ENCODE measurements at places on chromosomes 1 and 21.

DNA sequence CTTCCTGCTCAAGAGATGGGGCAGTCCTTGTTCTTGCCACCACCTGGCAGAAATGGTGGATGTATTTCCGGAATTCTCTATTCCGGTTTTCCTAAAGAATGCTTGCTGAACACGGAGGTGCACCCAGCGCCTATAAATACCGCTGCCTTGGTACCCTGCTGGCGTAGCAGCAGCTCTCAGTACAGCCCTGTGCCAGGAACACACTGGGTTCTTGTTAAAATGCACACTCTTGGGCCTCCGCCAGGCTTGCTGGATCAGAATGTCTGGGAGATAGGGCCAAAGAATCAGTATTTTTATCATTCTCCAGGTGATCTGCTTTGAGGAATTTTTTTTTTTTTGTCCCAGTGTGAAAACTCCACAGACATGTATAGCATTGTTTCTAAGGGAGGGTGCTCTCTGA, 54.2 kb downstream of the IGSF5 start:
- DNase-seq: no peak

DNA sequence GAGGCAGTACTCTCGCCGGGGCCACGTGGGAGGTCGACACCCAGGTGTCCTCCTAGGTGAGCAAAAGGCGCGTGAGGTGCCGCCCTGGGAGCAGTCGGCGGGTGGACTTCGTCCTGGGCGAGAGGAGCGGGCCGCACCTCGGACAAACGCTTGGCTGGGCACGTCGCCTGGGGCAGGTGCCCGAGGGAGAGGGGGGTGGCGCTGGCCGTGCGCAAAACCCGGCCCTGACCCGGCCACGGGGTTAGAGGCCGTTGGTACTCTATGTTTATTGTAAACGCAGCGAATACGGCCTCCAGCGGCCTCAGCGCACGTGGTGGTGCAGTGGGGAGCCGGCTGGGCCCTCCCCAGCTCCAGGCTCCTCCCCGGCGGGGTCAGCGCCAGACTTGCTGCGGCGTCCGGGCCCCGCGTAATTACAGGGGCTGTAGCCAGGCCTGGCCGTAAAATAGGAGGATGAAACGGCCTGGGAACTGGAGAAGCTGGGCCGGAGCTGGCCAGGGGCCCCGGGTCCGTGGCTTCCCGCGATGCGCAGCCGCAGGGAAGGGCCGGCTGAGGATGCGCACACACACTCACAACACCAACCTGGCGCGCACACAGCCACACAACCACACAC, 1.6 kb upstream of the EFNA1 start:
- DNase-seq: no peak

DNA sequence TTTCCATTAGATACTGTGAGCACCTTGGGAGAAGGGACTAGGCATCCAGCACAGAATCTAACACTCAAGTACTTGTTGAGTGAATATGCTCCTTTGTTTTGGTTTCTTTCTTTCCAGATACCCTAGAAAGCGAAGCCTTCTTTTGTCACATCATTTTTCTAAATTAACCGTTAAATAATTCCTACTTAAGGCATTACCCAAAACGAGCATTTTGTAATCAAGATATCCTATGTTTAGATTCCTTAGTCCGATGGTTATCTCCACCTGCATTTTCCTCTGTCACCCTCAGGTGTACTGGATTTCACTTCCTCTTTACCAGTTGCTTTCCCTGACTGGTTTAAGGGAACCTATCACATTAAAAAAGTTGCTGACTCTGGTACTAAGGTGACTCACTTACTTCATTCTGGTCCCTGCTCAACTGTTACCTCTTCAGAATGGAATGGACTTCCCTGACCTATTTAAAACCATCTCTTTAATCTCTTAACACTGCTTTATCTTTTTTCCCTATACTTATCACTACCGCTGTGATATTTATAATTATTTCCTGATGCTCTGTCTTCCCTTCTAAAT, 3.2 kb downstream of the B3GALNT2 start:
- DNase-seq: no peak

DNA sequence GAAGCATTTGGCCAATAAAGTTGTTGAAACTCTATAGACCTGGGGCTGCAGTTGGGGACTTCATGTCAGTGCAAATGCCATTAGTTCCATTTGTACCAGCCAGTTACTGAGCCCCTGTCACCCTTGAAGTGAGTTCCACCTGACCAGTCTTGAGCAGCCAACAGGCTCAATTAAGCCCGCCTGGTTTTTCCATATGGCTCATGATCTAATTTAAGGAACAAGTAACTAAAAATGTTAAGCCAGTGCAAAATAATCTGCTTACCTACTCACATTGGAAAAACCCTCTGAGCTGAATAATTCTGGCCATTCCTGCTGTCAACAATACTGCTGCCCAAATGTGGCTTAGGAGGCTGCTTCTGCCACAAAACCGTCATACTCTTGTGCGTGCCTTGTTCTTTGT, 21.6 kb downstream of the NSUN4 start:
- DNase-seq: no peak

DNA sequence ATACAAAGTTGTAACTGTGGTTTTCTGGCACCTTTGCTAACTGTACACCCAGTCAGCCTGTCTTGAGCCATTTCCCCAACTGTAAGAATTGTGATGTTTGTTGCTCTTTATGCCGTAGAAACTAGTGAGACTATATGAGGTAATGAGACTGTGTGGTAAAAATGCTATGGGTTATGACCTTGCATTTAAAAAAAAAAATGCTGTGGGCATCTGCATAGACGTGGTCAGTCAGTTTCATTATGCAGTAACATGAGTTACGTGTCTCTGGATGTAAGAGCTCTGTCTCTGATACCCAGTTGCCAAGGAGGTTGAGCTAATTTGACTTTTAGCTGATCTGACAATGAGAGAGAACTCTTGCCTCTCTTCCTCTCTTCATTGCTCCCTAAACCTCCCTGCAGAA, 80.6 kb upstream of the LAMC2 start:
- DNase-seq: no peak

DNA sequence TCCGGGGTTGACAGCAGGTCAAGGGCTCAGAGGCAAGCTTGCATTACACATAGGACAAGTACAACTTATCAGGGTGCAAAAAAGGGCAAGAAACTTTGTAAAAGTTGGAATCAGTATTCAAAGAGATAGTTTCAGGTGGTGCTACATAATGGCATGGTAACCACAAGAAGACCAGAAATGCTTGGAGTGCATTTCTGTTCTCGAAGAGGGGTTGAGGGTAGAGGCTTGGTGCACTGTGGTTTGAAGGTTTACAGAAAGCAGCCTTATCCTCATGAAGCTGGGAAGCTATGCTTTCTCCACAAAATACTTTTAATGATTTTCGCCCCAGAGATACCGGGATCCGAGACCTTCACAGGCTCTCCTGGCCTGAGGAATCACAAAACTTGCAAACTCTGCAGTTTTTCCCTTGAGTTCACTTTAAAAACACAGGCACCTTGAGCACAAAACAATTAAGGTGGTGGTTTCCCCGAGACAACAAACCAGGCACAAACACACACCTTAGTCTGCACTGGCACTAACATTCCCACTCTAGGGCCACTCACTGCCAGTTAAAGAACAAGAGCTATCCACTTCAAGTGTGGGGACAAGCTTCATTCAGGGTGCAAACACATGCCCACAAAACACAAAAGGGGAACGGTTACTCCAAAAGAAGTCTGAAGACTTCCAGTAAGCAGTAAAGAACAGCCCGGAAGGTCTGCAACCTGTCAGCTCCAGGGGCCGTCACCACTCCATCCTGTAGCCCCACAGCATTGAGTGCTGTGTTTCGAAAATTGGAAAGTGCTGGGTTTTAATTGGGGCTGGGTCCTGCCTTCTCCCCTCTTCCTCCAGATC, 29.8 kb upstream of the NFIA start:
- no peak for DNase-seq

GRCh38 chr1:169833179-169833901, 38.6 kb upstream of the METTL18 start:
- DNase-seq: no peak

DNA sequence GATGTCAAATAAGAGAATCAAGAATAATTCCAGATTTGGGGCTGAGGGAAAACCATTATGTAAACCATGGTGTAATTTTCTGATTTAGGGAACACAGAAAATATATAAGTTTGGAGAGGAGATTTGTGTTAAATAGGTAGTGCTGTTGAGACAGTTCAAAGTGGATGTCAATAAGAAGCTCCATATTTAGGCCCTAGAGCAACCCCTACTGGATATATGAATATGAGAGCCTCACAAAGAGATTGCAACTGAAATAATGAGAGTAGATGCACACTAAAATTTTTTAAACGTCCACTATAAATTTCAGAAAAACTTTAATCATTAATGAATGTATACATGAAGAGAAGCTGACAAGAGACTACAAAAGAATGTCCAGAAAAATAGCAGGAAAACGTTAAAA, 1447.8 kb upstream of the PRMT6 start:
- DNase-seq: no peak

DNA sequence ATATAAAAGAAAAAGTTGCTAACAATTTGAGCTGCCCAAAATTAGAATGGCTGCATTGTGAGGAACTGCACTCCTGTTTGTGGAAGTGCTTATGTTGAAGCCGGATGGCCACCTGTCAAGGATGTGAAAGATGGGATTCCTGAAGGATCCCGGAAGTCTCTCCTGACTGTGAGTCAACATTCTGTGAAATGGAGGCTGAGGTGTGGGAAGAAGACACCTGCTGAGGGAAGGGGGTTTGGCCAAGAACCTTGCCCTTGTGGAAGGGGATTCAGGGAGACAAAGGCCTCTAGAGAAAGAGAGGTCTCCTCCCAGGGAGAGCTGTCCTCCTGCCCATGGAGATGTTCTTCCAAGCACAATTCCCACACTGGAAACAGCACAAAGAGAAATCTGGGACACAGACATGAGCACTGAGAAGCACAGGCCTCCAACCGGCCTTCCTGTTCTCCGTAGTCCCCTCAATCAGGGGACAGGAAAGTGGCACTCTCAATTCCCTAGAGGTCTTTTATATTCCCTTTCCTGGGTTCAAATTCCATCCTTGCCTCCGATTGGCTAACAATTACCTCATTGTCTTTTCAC, 70.5 kb downstream of the CD2 start:
- DNase-seq: no peak

DNA sequence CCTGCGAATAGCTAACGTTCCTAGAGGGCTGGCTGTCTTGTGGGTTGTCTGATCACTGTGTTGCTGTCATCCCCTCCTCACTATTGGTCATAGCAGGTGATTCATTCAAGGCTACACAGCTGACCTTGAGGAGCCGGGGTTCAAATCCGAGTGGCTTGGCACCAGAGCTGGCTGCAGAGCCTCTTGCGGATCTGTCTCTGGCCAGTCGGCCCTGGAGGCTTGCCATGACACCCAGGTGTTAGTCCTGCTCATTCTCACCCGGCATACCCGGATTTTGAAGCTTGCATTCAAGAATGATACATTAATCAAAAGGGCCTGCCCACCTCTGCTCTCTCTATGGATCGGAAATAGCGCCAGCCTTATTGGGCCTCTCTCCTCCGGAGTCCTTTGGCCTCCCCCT, 110.4 kb downstream of the DHRS3 start:
- DNase-seq: no peak

DNA sequence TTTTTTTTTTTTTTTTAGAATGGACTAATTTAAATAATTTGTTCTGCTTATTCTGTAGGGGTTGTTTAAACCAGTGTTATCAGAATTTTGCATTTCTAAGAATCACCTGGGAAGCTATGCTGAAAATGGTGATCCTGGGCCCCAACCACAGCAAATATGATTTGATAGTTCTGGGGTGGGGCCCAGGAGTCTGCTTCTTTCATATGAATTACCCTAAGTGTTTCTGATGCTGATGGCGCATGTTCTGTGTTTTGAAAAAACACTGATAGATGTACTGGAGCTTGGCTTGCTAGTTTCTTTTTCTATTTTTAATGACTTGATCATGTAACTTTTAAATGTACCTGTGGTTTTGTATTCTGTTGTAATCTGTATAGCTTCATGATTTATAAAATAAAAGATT, 89.3 kb downstream of the CDC14A start:
- DNase-seq: no peak

DNA sequence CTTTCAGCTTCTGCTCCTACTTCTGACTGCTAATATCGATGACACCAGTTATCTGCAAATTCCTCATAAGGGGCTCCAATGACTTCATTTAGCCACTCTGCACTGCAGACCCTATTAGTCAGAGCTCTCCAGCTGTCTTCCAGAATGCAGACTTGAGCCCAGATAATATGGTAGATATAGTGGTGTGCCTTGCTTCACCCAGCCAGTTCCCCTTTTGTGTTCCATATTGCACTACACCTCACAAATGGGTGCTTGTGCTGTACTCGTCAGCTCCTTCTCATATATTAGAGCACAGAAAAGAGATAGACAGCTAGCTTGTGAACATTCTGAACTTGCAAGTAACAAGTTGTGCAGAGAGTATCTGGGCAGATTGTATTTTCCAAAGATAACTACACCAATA, 23.7 kb upstream of the COG2 start:
- no peak for DNase-seq

GRCh38 chr21:23876925-23877558, 1730.2 kb downstream of the MRPL39 start:
- DNase-seq: no peak

GRCh38 chr1:155860970-155861510, 1.7 kb downstream of the SYT11 start:
- no peak for DNase-seq

- no peak for DNase-seq
Observed at GRCh38 chr1:109850827-109851226, 59.8 kb upstream of the CSF1 start.

DNA sequence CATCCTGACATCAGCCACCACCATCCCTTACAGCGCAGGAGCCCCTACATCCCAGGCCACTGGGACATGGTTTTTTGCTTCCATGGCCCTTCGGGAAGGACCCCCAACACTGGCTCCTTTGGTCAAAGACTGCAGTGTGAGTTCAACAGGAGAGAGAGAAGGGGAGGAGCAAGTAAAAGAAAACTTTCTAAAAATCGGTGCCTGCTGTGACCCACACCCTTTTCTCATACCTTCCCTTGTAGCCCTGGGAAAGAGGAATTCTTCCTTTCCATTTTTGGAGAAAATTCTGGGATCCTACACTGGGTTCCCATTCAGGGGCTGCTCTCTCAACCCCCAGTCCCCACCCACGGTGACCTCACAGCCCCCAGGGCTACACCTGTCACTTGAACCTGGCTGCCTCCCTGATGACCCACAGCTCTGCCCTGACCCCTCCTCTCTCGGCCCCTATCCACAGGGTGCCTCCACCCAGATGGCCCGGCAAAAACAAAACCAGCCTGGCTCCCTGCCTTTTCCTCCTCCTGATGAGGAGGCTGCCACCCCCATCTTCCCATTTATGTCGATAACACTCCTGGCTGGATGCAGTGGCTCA, 7.6 kb downstream of the PADI4 start:
- no peak for DNase-seq

DNA sequence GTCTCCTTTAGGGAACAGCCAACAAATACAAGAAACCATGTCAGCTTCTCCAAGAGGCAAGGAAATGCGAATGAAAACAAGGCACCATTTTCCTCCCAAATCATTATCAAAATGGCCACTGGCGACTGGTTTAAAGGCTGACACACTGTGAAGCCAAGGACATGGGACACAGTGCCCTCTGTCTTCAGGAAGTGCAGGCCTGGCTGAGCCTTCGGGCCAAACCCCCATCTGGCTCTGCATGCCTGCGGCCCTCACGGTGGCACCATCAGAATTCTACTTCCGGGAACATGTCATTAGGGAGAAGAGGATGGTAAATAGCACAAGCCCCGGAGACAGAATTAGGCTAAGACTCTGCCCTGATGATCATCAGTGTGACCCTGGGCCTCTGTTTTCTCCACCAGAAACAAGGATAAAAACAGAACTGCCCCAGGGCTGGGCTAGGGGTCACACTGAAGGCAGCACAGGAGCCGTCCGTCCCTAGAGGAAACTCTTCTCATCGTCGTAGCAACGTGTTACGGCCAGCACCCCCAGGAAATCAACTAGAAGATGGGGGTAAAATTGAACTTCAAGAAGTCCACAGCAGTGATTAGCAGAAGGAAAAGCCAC, 103.5 kb downstream of the NPHP4 start:
- no peak for DNase-seq
